ENCODE measurements at places on chromosomes 7 and 10.

DNA sequence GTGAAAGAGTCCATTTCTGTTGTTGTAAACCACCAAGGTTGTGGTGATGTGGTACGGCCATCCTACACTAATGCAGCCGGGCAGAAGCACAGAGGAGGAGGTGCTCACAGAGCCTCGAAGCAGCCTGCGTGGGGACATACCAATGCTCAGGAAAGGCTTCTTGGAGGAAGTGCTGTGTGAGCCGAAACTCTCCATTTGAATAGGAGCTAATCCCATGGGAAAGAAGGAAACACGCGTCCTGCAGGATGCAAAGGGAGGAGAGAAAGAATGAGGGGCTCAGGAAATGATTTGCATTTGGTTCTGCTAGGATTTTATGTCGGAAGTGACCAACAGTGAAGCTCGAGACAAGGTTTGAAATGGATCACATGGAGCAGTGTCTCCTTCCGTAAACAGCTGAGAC is 477.9 kb upstream of the ANKRD30A start:
- DNase-seq = no peak

- no peak for DNase-seq
Observed at GRCh38 chr7:87413029-87413428, 62.5 kb downstream of the ABCB4 start.

GRCh38 chr7:77266291-77266794 is 66.7 kb upstream of the FGL2 start:
- DNase-seq = peak; percentile 86

DNA sequence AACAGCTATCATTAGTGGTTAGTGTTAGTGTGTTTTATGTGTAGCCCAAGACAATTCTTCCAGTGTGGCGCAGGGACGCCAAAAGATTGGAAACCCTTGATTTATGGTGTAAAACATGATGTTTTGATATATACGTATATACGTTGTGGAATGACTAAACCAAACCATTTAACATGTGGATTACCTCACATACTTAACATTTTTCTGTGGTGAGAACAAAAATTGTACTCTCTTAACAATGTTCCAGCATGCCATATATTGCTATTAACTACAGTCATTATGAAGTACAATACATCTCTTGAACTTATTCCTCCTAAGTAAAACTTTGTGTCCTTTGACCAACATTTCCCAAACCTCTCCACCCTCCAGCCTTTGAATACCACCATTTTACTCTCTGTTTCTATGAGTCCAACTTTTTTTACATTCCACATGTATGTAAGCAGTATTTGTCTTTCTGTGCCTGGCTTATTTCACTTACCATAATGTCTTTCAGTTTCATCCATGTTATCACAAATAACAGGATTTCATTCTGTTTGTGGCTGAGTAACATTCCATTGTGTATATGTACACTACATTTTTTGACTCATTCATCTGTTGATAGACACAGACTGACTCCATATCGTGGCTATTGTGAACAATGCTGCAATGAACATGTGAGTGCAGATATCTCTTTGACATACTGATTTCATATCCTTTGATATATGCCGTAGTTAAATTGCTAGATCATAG is 42.2 kb upstream of the MAGI2 start:
- DNase-seq = no peak

DNA sequence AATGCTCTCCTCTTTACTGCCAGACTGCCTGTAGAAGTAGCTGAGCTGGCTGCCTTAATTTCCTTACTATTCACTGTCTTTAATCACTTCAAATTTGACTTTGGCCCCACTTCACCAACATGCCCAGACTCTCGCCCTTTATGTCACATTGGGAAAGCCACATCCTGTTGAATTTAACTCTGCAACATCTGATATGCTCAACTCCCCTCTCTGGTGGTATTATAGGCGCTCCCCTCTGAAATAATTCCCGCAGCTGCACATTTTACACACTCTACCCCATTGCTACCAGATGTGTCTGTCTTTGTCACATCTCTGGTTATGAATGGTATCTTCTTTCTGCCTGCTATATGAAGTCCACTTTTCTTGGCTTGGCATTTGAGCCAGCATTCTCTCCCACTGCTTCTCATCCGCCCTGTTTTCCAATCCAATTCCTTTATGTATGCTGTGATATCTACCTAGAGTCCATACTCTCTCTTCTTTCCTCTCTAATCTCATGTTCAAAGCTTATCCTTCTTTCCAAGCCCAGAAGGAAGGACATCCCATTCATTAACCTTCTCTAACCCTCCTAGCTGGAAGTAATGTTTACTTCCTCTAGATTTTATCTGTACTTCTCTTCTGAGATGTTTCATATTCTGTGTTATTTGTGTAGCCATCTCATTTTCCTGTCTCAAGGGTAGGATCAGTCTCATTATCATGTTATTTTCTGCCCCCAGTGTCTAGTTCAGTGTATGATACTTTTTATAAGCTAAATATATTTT is 134.5 kb downstream of the ST7 start:
- DNase-seq = no peak

DNA sequence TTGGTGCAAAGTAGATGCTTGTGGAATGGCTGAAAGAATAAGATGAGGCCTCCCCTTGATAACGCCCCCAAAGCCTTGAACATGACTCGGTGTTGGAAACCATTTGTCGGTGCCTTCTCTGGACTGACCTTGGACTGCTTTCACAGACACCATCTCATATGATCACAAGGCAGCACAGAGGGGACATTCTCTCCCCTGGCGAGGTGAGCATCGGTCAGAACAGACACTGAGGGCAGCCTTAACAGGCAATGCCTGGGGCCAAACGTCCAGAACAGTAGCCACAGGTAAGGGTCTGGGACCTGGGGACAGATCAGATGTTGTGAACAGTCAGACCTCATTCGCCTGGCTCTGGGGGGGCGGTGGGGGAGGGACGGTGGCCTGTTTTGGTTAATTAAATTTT is 2.8 kb upstream of the TRRAP start:
- DNase-seq = no peak

GRCh38 chr7:153886506-153887441 is 165.4 kb upstream of the DPP6 start:
- DNase-seq = no peak

- DNase-seq = no peak
Observed at GRCh38 chr7:156611014-156612010, 29.3 kb upstream of the RNF32 start.

GRCh38 chr10:21205328-21205727 is 308.2 kb upstream of the NEBL start:
- no peak for DNase-seq

GRCh38 chr7:43337811-43338210 is 225.4 kb downstream of the HECW1 start:
- no peak for DNase-seq

DNA sequence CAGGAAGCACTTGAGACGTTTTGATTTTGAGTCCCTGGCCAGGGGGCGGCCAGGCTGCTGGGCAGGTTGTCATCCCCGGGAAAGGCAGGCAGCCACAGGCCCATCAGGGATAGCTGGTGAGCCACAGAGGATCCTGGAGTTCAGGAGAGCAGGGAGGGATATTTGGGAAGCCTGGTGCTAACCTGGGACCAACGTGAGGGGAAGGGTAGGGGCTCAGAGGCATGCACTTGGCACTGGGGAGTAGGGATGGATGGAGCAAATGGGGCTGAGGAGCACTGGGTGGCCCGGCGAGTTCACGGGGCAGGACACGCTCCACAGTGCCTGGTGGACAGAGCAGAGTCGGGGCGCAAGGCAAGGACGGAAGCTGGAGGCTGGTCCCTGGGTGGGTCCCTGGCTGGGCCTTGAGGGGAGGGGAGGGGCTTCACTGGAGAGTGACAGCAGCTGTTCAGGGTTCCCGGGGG is 30.2 kb downstream of the LRRC27 start:
- no peak for DNase-seq

DNA sequence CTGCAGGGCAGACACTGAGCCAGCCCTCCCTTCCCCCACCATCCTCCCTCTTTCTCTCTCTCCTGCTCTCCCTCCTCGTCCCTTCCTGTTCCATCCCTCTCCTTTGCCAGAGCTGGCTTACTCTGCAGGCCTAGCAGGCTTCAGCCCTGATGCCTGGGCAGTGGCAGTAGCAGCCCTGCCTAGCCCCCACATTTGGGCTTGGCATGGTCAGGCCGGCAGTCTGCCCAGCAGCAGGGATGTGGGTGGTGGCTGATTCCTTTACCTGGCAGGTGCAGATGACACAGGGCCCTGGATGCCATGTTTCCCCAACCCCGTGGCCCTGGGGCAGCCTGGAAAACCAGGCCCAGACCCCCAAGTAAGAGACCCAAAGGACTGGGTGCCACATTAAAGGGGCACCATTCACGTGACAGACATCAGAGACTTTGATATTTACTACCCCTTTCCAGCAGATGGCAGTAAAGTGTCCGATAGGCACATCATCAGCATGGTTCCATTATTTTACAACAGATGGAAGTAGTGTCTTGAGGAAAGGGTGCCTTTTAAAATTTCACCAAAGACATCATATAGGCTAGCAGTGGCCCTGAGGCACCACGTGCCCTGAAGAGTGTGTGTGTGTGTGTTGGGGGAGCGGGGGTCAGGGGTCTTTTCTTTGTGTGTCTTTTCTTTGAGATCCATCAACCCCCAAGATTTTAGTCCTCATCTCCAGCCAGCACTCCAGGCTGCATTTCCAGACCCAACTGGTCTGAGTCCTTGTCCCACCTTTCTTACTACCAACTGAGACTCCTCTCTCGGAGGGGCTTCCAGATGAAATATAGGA is 5.9 kb downstream of the KCP start:
- peak; percentile 70 for DNase-seq

GRCh38 chr7:98878365-98879197 is at the start of gene TRRAP:
Gene TRRAP, plus strand, starts transcription at chr7:98878532. Its CDS starts 2,619 bp downstream, at chr7:98881151.
- DNase-seq = peak; percentile 79

DNA sequence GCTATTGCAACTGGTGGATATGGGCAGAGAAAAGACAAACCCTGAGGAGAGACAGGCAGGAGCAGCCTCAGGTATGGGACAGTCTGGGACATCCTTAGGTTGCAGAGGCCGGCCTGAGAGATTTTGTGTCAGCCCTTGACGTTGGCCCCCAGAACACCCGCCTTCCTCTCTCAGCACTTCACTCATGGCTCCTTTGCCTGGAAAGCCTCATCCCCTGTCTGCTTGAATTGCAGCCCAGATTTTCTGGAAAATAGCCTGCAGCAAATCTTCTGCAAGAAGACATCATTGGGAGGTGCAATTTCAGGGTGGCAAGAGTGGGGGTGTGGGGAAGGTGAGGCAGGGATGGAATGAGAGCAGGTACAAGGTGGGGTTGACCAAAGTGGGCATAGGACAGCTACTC is 2.2 kb upstream of the FRMD4A start:
- no peak for DNase-seq

DNA sequence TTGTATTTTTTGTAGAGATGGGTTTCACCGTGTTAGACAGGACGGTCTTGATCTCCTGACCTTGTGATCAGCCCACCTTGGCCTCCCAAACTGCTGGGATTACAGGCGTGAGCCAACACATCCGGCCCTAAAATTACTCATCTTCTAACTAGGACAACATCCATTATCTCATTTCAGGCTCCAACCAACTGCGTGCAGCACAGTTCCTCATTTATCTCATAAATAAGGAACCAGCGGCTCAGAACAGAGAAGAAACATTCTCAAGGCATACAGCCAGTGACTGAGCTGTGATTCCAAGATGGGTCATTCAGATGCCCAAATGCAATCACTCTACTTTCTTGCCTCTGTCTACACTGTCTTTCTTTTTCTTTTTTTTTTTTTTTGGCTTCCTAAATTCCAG is 356.1 kb downstream of the ELMO1 start:
- DNase-seq = no peak

DNA sequence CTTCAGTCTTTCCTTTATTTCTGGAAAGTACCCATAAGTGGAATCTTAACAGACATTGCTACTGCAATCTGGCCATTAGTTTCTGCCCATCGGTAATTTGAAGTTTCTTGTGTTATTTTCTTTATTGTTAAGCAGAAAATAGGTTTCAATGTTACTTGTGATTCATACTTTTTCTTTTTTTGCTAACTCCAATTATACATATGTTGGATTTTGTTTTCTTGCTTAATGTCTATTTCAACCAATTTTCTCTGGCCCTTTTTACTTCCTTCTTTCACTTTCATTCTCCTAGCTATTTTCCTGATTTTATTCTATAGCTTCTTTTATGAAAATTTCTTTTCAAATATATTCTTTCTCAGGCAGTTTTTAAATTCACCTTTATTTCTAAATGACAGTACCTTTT is 457.4 kb downstream of the TCERG1L start:
- no peak for DNase-seq

DNA sequence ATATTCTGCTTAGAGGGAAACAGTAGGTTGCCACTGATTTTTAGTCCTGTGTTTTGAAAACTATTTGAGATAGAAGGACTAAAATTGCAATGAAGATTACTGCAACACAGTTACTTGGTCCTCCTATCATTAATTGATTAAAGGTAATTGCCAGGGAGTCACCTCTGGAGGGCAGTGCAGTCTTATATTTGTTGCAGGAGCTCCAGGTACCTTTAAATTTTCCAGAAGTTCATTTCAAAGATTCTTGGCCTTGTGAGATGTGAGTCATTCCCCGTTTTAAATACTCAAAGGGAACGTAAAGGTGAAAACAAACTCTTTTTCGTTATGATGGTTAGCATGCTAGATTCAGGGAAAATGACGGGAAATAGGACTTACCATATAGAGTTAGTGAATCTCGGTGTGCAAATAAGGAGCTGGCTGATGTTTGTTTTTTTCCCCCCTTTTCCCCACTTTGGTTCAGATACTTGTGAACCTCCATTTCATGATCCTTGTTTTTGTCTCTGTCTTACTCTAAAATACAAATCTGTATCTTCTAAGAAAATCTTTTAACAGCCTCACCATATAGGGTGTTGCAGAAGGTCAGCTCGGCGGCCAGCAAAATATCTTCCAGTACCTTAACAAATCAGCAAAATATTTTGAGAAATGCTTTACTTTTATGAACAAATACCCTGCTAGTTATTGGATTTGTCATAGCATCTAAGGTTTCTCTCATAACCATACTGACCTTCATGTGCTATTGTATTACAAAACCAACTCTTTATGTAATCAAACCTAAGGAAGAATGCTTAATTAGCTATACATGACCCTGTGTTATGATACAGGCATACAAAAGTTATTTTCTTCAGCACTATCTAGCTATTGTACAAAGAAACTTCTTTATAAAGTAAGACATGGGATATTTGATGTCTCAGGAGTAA is 143.0 kb upstream of the HDAC9 start:
- peak; percentile 44 for DNase-seq

GRCh38 chr10:46282842-46283574 is 3.8 kb upstream of the ANTXRL start:
- DNase-seq = peak; percentile 60

- no peak for DNase-seq
Observed at GRCh38 chr7:1131471-1132265, 28.3 kb downstream of the ZFAND2A start.

- no peak for DNase-seq
Observed at GRCh38 chr7:6320791-6321190, 48.4 kb upstream of the CYTH3 start.

GRCh38 chr7:74029089-74029785 is 1.3 kb downstream of the ELN start:
- no peak for DNase-seq

GRCh38 chr10:23693501-23693901 is 254.6 kb downstream of the OTUD1 start:
- peak; percentile 15 for DNase-seq

GRCh38 chr10:66752714-66753113 is 173.1 kb upstream of the LRRTM3 start:
- DNase-seq = no peak

GRCh38 chr10:84291384-84291783 is 37.0 kb upstream of the CCSER2 start:
- no peak for DNase-seq
